T-helper 22 cell (primary cell): ENCODE measurements at places on chromosomes 2 and 18.

GRCh38 chr2:189446780-189447179 lies 5.5 kb downstream of the WDR75 start:
- DNase-seq = no peak

DNA sequence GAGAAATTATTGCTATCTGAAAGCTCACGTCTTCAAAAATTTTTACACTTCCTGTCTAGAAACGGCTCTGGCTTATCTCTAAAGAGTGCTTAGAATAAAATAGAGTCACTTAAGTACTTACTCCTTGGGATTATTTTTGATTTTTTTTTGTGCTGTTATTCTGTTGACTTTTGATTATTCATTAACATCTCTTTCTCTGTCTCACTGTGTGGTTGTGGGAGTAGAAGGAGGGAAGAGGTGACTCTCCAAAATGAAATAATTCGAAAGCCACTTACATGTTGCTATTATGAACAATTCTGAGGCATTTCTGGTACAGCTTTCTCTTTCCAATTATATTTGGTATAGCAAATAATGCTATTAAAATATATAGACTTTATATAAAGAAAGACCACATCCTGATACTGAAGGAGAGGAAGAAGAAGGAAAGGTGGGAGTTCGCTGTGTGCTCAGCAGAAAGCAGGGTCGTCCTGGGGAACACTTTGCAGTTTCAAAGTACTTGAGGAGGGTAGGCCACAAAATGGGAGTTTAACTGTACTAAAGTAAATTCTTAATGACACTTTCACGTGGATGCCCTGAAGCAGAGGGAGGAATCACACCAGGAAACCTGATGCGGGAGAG lies 9.6 kb upstream of the MMADHC start:
- DNase-seq = no peak

DNA sequence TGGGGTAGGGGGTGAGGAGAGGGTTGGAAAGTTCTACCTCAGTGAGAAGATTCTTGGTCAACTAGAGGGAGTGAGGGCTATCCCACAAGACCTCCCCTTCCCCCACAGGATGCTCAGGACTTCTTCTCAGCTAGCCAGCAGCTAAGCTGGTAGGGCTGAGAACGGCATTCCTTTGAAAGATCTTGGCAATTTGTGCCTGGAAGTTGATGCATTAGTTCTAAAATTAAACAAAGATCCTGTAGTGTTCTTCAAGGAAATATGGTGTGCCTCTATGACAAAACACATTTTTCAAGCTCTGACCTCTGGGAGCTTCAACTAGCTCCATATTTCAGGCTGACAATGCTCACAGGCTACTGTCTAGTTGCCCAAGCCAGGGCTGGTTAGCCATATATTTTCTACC lies 2.3 kb downstream of the LYPD1 start:
- DNase-seq = no peak

DNA sequence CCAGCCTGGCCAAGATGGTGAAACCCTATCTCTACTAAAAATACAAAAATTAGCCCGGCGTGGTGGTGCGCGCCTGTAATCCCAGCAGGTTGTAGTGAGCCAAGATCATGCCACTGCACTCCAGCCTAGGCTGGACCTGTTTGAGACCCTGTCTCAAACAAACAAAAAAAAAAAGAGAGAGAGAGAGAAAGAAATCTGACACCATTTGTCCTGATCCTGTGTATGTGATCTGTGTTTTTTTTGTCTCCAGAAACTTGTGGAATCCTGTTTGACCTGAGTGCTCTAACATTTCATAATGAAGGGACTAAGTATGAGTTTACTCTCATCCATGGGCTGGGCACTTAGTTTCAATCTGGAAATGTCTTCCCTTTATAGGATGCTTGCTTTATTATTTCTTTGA lies 6.4 kb upstream of the ITPRIPL1 start:
- DNase-seq = no peak

DNA sequence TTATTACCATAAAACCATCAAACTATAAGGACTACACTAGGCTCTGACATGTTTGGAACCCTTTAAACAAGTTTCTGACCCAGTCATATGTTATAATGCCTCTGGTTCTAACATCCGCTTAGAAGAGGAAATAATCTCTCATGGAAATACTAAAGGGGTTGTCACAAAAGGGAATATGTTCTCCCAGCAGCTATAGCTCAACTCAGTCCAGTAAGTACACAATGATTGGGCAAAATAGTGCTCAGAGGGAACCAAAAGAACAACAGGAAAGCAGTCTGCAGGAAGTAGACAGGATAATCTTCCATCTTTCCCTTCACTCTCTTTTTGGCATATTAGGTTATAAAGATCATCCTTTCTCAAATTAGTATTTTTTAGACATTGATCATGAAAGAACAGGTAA lies 4.3 kb downstream of the SRBD1 start:
- no peak for DNase-seq

DNA sequence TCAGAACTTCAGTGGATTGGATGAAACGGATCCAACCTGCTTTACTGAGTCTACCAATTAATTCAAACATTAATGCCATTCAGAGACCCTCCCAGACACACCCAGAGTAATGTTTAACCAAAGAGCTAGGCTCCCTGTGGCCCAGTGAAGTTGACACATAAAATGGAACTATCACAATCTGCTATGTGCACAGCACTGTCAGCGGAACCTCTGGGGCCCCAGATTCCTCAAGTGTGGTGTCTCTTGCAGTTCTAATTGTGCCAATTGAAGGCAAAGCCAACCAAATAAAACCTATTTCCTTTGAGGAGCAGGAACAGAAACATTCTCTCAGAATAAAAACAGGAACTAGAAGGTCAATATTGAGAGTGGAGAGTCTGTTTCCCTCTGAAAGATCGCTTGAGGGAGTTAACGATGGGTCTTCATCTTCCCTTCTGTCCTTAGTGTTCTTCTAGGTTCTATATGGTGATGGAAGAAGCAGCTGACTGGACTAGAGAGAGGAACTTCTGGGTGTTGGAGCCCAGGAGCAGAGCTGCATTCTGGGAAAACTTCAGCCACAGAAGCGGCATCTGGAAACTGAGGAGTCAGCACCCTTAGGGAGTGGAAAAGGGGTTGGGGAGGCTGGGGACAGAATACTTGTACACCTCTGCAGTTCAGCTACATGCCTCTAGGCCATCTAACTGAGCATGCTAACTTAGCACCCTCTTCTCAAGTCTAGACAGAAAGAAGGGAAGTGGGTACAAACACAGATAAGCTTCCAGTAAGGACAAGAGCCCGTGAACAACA lies 174.4 kb upstream of the FBXO11 start:
- no peak for DNase-seq

- DNase-seq = no peak
Observed at GRCh38 chr18:50836521-50836957, 16.7 kb upstream of the MRO start.

DNA sequence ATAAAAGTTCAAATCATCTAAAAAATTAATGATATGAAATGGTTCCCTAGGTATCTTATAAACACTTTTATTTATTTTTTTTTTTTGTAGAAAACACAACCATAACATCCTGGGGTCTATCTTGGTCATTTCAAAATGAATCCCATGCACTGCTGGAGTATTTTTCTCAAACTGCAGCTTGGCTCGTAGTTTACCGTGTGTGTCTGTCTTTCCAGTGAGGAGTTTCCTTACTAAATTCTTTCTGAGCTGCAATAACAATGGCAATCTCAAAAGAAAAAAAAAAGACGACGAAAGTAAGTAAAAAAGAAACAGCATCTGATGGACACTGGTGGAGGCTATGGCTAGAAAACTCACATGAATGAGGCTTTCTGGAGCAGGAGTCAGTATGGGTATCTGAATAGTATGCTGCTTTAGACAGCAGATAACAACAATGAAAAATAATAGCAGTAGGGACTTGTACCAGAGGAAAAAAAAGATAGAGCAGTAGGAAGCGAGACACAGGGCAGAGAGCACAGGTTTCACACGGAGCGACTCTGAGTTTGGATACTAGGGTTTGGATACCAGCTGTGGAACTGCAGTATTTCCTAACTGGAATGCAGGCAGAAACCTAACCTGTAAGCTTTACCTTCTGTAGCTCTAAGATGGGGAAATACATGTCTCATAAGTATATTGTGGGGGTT lies 43.5 kb downstream of the CALCRL start:
- DNase-seq = no peak

- no peak for DNase-seq
Observed at GRCh38 chr2:232319803-232320442, 58.6 kb upstream of the ALPP start.

- DNase-seq = no peak
Observed at GRCh38 chr2:9712263-9712662, 81.5 kb upstream of the YWHAQ start.
